NCI-H510A treated with DMSO at 0.1 percent for 48 hours (cell line): ENCODE measurements at places on chromosomes 2 and 18.

- DNase-seq: no peak
Measured at GRCh38 chr2:151207100-151207499, 54.6 kb downstream of the RBM43 start.

- peak; percentile 68 for DNase-seq
Measured at GRCh38 chr2:219003267-219003634, 10.0 kb upstream of the CRYBA2 start.

DNA sequence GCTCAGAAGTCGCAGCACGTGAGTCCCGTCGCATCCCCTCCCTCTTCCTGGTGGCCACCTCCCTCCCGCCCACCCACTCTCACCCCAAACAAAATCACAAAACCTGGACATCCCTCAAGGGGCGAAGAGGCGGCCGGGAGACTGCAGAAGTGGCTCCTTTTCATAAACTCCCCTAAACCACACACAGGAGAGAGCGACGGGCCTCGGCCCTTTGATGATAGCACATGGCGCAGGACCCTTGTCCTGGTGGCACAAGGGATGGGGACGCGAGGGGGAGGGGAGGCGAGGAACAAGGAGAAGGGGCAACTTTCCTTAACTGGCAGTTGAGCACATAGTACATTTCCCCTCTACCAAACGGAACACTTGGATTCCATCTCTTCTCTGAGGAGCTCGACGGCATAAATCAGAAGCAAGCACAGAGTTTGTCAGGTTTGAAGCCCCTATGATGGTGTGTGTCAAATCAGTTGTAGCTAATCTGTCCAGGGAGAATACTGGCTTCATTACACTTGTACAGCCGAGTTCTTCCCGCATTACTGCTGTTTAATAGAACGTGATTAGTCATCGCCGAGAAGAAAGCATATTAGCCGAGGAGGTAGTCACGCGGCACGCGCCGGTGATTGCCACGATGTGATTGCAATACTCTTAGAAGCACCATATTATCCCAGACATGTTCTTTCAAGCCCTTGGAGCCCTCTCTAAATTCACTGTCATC is 43.8 kb downstream of the GBX2 start:
- DNase-seq: no peak

- DNase-seq: no peak
Measured at GRCh38 chr18:42948831-42949230, 166.7 kb downstream of the RIT2 start.

DNA sequence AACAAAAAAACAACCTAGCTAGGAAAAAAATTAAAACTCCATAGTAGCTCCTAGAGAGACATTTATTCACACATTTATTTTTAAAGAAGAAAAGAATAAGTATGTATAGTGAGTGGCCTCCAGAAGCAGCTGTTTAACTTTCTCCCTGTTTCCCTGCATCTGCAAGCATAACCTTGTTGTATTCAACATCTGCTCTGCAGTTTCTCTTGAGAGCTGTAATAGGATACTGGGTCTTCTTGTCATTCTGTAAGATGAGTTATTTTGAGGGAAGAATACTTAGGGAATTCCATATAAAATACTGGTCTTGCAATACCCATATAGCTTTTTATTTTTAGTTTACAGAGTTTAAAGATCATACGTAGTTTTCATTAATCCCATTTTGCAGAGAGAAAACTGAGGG is 246.6 kb downstream of the LRRTM1 start:
- DNase-seq: no peak

GRCh38 chr18:8610459-8610851 is 1.2 kb downstream of the RAB12 start:
- DNase-seq: no peak
